ENCODE measurements at places on chromosomes 3 and 15.
A peak's percentile ranks its signal among the peaks of the same experiment; 100 is the strongest.

- no peak for DNase-seq
These were observed 81.5 kb downstream of the AAGAB start for GRCh38 chr15:67173005-67173404.

- DNase-seq, result no peak
These were observed 64.7 kb downstream of the OXSM start for GRCh38 chr3:25854635-25855034.

DNA sequence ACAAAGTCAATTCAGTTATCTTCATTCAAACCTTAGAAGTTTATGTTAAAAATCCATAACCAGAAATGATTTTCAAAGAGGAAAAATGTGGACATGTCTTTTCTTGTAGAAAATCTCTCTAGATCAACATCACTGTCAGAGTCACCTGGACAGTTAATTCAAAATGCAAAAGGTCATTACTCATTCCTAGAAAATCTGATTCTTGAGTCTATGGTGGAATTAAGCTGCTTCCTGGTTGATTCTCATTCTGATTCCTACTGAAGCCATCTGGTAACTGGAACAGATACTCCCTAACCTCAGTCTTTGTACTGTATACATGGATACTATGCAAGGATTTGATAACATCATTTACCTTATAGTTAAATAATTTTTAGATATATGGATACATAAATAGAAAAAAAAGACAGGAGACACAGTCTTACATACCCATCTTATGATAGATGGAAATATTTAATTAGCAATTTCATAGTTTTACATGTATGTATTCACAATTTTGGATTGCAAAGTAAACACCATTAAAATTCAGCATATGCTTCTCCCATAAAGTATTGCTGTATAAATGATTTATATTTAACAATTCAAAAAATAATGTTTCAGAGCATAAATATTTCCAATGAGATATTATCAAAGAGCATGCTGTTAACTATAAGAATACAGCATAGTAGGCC, 693.2 kb upstream of the CCDC54 start:
- no peak for DNase-seq

GRCh38 chr3:88141458-88142083, 8.2 kb upstream of the C3orf38 start:
- DNase-seq, result no peak

DNA sequence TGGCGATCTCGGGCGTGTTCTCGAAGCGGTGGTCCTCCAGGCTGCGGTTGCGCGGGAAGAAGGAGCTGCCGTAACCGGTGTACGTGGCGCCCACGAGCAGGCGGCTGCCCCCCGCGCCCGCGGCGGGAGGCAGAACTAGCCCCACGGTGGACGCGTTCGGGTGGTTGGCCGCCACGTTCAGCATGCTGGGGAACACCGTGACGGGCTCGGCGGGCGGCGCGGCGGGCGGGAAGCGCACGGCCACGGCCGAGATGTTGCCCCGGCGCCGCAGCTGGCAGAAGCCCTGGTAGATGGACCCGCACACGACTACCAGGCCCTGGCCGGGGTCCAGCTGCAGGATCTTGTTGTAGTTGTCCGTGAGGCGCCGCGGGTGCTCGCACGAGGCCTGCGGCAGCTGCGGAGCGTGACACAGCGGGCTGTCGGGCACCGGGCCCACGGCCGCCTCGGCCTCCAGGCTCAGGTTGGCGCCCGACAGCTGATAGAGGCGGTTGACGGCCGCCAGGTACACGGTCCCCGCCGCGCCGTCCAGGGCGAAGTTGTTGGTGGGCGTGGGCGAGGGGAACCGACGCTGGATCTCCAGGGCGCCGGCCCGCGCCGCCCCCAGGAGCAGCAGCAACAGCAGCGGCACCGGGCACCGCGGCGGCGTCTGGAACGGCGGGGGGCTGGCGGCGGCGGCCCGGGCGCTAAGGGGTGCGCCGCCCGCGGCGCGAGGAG, 397 bp downstream of the PLXND1 start:
- DNase-seq, result peak; percentile 78

DNA sequence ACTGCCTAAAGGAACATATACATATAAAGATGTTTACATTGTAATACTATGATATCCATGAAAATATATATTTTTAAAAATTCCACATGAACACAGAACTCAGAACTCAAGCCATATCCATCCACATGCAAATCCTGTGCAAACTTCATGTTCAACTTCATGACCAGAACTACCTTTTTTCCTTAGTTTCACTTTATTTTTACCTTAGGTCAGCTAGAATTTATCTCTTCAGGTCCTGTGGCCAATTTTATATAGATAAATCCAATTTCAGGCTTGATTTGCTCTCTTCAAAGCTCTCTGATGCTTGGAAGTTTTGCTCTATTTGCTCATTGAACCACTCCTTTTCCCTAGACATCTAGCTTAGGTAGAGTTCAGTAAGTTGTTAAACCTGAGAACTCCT, 38.8 kb downstream of the ZPLD1 start:
- DNase-seq, result no peak

DNA sequence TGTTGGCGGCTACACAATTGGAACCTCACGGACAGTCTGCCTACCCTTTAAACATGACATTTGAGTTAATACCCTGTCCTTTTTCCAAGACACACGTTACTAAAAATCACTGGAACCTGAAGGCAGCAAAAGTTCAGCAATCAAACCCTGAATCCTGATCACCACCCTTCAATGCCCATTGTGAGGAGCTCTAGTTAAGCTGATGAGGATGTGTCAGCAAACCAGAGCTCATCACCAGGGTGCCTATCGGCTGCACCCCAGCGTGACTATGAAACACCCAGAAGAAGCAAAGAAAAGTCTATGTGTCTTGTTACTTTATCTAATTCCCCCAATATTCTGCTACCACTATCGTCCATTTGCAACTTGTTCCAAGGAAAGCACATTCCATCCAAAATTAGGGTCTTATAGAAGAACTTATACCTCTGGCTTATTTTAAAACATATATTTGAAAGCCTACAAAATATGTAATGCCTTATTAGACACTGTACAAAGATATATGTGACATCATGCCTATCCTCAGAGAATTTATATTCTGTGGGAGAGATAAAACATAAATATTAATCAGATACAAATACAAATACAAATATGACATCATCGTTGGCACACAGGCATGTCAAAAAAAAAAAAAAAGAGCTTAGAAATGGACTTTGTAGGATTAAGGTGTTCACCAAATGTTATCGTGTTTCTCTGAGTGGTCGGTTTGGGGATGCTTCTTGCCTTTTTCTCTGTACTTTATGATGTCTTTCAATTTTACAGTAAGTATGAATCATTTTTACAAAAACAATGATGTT, 219.7 kb upstream of the SETMAR start:
- no peak for DNase-seq

GRCh38 chr3:55369141-55369847, 117.8 kb downstream of the WNT5A start:
- no peak for DNase-seq

- no peak for DNase-seq
These were observed 15.7 kb upstream of the PPARG start for GRCh38 chr3:12273045-12273695.

DNA sequence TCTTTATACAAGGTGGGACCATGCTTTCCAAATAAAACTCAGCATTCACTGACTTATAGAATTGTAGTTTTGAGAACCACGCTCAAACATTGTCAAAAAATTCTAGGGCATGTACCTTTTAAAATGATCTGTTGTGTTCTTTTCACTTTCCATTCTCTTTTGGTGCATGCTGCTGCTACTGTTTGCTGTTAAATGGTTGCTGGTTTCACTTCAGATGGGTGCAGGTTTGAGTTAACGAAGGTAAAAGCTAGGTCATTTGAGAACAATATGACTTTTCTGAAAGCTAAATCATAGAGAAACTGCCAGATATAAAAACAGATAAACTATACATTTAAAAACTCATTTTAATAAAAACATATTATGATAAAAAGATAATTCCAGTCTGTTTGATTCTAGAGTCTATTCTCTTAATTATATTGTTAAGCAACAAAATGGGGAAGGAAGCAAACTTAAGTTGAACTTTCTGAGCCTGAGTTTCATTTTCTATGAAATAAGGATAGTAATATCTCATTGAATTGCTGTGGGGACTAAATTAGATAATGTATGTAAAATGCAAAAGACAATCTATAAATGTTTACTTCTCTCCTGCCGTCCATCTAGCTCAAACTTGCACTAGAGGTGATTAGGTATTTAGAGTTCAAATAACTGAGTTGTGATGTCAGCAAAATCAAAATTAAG, 82.4 kb downstream of the OXSM start:
- DNase-seq, result no peak

DNA sequence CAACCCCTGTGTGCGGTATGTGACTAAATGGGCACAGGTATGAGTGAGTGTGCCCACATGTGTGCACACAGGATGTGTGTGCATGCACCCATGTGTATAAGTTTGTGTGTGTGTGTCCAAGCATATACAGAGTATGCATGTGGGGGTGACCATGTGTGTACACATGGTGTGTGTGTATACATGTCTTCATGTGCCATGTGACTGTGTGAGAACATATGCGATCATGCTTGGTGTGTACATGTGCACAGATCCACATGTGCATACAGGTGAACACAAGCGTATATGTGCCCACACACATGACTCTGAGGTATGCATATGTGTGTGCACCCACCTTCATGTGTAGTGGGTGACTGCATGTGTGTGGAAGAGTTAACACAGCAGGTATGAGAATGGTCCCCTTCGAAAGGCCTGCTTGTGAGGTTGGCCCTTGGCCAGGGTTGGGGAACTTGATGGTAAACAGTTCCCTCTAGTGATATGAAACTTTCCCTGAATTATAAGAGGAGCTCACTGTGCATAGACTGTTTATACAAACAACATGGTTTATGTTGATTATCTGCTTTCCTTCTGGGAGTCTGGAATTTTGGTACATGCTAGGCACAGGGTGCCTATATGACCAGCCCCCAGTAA, 10.3 kb downstream of the PFKFB4 start:
- DNase-seq, result no peak

DNA sequence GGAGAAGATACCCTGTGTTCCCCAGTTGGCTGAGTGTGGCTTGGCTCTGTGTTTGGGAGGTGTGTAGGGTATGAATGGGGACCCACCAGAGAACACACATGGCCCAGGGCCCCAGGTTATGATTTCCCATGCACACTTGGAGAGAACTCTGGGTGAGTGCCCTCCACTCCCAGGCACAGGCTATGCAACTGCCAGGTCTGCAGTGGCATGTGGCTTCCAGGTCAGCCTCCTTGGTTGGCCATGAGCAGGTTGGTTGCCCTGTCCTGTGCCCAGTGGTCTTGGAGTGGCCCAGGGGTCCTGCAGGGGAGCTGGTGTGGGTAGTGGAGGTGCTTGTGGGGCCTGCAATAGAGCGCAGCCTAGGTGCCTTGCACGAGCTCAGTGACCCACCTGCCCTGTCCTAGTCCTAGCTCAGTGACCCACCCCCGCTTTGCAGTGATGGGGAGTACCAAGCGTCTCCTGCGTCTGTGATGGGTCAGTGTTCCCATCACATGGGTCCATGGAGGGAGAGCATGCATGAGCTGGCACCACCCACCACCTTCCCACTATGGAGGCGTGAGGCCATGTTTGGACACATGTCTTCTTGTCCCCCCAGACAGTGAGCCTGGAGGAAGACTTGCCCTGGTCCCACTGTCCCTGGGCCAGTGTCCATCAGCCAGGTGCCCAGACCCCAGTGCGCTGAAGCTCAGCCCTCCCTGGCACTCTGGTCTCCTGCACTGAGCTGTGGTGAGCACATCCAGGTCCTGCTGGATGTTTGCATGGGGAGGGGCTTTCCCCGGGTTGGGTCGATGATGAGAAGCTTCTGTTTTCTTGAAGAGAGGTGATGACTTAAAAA, 217.3 kb downstream of the SNRPN start:
- DNase-seq, result peak; percentile 7

- DNase-seq, result no peak
These were observed 173.3 kb downstream of the IL20RB start for GRCh38 chr3:137131081-137131480.

DNA sequence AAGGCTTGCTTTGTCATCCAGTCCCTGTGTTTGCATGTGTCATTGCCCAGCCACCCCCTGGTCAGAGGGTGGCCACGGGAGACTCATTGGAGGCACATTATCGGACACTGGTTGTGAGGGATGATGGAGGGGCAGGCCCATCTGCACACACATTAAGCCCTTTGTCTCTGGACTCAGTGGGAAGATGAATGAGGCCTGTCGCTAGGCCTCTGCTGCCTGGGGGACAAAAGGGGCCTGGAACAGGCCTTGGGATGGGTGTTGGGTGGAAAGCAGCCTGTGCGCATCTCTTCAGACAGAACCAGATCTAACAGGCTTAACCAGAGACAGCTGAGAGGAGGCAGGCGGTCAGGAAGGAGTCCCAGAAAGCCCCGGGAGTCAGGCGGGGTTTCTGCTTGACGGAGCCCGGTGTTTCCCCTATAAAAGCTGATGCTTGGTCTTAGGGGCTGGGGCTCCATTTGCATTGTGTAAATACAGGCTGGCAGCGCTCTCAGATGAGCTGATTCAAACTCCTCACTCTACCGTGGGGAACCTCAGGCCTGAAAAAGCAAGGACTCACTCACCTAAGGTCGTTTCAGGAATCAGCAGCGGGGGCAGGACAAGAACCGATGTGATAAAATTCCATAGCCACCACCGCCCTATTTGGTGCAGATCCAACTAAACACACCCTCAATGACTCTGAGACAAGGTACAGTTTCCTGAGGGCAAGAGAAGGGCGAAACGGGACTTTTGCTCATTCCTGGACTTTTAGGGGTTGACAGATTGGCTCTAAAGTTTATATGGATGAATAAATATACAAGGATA, 17.1 kb upstream of the SKIC8 start:
- DNase-seq, result no peak

- DNase-seq, result no peak
These were observed 5.4 kb downstream of the CLN6 start for GRCh38 chr15:68224108-68224507.

DNA sequence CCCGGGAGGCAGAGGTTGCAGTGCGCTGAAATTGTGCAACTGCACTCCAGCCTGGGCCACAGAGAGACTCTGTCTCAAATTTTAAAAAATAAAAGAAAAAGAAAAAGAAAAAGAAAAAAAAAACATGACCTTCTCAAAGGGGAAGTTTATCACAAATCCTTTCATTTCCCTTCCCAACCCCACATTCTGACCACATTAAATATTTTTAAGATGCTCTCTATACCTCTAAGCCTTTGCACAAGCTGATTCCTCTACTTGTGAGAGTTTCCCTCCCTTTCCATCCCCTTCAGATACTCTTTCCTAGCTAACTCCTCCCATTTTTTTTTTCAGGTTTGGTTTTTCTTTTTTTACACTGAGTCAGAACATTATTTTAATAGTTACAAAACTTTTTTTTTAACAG, 4.0 kb downstream of the HIGD1A start:
- no peak for DNase-seq

GRCh38 chr3:52084216-52084945, 28.0 kb upstream of the DUSP7 start:
- peak; percentile 4 for DNase-seq

- no peak for DNase-seq
These were observed 73.1 kb downstream of the WDR76 start for GRCh38 chr15:43899928-43900327.

DNA sequence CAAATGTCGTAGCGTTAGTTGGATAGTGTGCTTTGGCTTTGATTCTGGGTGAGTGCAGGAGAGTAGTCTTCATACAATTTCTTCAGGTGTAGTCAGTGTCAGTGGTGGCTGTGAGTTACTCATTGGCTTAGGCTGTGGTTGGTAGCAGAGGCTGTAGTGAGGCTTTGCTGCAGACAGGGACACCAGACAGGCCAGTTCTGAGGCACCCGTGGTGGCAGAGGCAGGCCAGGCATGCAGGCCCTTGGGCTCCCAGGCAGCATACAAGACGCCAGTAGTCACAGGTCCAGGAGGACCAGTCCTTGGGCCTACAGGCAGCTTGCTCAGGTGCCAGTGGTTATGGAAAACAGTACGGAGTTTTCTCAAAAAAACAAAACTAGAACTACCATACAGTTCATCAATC, 61.3 kb downstream of the DMXL2 start:
- no peak for DNase-seq

- DNase-seq, result no peak
These were observed 69.4 kb downstream of the EXOG start for GRCh38 chr3:38565339-38566214.
